Daoy (cell line): ENCODE measurements at places on chromosomes 2 and 18.

DNA sequence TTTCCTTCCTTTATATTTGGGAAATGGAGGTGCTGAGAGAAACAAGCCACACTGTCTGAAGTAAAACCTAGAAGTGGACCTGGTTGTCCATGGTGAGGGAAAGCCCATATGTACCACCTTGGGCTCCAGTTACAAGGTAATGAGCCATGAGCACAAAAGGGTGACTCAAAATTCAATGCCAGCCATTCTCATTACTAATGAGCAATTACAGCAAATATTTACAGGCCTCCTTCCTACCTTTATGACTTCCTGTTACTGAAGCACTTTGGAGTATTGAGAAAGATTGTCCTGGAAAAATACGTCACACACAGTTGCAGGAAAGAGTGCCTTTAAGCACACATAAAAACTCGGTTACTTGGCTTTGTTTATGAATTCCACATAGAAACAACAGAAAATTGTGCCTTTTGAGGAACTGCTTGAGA lies 9.1 kb downstream of the EPAS1 start:
- peak; percentile 53 for DNase-seq

DNA sequence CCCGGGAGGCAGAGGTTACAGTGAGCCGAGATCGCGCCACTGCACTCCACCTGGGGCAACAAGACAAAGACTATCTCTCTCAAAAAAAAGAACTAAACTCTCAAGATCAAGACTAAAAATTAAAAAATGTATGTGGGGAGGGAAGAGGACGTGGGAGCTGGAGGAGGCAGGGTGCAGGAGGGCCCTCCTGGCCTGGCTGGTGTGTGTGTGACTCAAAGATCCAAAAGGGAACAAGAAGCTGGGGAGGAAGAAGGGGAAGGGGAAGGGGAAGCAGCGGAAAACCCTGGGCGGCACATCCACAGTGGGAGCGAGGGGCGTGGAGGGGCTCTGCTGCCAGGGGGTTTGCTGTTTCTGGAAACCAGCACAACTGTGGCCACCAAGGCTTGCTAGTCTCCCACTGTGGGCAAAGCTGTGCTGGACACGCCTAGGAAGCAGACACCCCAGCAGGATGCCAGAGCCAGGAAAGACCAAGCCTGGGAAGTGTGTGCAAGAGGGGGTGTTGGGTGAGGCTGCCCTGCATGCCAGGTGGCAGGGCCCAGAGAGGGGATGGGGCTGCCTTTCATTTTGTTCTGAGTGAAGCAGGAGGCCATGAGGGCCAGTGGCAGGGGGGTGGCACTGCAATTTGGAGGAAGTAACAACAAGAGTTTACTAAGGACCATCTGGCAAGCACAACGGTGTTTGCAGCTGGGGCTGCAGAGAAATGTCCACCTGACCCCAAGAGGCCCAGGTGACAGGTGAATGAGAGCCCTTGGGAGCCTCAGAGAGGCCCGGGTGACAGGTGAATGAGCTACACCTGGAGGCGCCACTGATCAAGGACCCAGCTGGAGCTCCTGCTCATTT lies 44.5 kb downstream of the ANO7 start:
- DNase-seq = no peak

- DNase-seq = no peak
Observed at GRCh38 chr2:161580426-161580825, 43.8 kb upstream of the SLC4A10 start.

DNA sequence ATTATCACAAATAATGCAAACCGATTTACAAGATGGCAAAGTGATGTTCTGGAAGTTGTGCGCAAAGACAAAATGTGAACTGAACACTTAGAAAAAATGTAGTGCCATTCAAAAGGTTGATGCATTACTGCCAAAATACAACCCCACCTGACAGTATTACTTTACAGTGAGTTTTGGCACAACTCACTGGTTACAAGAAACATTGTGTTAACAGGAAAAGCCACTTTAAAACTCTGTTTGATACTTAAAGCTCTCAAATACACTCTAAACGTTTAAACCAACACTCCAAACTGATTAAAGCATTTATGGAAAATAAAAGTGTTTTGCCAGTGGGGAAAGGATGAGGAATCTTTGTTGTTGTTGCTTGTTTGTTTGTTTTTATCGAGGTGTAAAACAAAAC lies 173.4 kb upstream of the SATB2 start:
- no peak for DNase-seq

- DNase-seq = no peak
Observed at GRCh38 chr2:240200230-240201051, 60.0 kb upstream of the OTOS start.

DNA sequence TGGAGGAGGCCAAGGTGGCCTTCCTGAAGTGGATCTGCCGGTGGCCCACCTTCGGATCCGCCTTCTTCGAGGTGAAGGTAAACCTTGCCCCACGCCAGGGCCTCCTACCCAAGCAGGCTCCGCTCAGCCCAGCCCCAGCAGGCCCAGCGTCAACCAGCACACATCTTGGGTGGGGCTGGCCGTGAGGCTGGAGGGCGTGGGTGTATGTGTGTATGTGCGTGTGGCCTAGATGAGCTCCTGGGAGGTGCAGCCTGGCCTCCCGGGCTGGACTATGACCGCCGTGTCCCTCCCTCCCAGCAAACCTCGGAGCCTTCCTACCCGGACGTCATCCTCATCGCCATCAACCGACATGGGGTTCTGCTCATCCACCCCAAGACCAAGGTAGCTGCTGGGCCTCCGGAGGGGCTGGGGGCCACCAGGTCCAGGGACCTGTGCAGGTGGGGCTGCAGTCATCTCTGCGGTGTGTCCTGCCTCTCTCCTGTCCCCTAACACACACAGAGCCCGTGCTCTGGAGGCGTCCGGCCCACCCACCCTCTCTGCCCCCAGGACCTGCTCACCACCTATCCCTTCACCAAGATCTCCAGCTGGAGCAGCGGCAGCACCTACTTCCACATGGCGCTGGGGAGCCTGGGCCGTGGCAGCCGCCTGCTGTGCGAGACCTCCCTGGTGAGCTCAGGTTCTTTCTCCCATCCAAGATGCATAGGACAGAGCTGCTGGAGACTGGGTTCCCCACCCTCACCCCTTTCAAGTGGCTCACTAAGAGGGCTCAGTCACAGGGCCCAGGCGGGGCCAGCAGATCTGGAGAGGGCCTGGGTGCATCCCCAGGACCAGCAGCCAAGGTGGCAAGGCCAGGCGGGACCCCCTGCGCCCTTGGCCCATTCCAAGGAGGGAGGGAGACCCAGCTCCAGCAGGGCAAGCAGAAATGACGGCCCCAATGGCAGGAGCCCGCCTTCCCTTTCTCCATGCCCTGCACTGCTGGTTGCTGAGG lies 9.4 kb upstream of the GPR17 start:
- DNase-seq = no peak

DNA sequence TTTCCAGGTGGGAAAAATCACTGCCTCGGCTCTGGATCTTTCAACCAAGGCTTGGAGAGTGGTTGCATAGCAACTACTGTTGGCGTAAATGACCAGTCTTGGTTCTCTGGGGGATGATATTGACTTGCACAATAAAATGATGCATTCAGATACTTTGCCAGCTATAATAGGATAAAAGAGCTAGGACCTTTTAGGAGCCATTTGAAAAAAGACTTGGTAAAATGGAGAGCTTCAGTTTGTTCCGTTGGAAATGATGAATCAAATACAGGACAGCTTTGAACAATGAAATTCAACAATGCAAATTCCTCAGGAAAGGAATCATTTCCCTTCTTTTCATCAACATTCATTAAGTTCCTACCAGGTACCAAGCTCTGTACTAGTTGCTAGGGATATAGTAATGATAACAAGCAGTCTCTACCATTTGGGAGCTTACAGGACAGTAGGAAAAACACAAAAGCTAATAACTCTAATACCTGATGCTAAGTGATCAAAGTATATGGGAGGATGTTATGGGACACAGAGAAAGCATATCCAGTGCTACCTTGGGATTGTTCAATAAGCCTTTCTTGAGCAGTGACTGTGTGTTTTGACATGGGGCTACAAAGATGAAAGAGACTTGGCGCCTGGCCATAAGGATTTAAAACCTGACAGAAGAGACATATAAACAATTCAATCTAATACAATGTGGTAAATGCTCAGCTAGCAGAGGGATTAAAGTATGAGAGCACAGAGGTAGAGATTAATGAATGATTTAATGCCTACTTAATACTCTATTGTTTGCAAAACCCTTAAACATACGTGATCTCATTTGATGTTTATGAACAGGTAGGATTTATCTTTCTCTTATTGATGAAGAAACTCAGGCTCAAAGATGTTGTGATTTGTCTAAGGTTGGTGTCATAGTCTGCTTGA lies 110.7 kb downstream of the QPCT start:
- DNase-seq = no peak

DNA sequence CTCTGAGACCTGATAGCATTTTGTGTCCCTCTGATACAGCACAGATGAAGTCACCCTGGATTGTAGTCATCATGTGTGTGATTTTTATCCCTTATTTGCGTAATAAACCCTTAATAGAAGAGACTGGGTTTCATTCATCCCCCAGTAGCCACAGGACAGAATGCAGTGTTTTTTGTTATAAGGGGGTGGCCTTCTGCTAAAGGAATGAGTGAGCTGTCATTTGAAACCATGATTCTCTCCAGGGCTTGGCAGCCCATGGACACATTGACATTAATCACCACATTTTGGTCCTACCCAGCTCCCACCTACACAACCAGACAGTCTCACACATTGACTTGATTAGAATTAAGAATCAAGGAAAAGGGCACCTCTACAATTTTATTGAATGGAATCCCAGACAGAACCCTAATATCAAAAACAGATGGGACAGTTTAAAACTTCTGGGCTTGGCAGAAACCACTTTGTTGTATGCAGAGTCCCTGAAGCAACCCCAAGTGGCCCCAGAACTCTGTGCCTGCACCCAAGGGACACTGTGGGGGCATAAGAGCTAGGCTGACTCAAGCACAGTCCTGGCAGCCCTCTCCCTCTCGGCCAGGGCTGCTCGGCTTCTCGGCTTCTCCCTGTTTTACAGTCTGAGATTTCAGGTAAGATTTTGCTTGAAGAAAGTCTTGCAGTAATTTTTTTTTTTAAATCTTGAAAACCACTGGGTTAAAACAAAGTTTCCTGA lies 254.0 kb upstream of the SLC14A2 start:
- no peak for DNase-seq

DNA sequence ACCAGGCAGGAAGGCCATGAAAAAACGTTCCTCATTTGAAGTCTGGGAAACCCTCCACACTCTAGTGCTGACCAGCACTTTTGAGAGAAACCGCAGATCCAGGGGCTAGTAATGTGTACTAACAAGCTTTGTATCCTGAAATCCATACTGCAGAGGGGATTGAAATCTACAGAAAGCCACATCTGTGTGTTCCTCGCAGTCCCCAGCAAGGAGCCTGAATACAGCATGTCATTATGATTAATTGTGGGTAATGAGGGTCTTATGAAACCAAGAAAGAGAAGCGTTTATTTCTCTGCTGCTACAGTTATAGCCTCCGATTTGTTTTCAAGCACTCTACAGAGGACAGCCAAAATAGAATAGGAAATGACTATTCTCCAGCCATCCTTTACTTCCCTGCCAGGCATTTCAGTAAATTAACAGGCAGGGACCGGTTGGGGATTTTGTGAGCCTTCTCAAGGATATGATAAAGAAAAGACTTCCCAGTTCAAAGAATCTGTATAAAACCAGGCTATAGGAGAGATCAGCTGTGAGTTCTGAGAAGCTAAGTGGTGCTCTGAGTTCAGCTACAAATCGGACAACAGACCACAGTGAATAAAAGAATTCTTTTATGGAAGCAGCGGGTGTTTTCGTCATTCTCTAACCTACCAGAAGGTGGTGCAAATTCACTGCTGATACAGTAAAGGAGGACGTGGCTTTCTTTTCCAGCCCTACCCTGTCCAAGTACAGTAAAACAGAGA lies 133.4 kb downstream of the INSIG2 start:
- DNase-seq = peak; percentile 73

DNA sequence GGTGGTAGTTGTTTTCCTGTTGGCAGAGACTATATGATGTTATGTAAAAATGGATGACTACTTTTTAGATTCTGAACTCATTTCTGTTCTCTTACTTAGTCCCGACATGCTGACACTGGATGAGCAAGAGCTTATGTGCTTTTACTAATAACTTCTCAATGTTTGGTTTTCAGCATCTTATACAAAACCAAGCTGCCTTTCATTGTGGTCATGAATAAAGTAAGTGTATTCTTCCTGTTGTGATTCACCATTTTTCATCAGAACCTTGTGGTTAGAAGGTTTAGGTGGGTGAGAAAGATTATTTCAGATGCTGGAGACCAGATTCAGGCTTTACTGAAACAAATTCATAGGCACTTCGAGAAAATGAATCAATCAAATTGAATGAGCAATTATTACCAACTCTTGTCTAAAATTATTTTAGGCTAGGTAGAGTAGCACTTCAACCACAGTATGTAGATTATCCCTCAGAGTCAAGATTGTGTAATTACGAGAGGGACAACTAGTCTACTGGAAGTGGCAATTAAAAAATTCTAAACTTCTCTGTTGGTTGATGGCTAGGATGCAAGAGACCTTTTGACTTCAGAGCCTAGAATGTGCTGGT lies 9.3 kb downstream of the GPN1 start:
- peak; percentile 58 for DNase-seq

DNA sequence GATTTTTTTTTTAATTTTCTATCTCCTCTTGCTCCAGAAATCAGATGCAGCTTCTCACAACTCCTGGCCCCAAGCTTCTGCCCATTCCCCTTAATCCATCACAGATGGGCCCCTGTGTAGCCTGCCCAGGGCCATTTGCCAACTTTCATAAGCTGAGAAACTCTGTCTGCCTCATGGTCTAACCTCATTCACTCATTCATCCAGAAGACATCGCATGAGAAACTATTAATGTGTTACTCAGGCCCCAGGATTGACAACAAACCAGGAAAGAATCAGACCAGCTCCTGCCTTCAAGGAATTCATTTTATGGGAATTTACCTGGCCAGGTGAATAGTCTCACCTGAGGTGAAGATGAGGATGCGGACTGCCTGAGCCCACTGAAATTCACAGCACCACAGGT lies 35.0 kb downstream of the SLC14A2 start:
- no peak for DNase-seq

GRCh38 chr2:100857915-100858314 lies 38.0 kb downstream of the NPAS2 start:
- peak; percentile 37 for DNase-seq

DNA sequence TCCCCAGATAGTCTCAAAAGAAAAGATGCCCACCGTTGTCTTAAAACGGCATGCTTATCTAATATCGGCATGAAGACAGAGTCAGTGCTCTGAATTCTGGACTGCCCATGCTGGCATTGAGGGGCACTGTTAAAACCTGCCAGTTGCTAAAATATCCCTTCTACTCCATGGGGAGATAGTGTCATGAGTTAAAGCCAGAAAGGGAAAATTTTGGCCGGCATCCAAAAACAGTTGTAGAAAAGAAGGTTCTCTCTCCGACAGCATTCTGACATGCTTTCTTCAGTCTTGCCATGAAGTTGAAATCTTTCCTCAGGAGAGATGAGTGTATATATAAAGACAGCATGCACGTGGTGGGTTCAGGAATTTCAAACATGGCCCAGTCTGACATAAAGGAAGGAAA lies 401.3 kb upstream of the PIK3C3 start:
- no peak for DNase-seq

GRCh38 chr2:158761621-158762020 lies 33.5 kb upstream of the DAPL1 start:
- no peak for DNase-seq

GRCh38 chr2:198478361-198478760 lies 674.0 kb downstream of the PLCL1 start:
- DNase-seq = no peak
